ENCODE measurements at places on chromosomes 12 and 14.

DNA sequence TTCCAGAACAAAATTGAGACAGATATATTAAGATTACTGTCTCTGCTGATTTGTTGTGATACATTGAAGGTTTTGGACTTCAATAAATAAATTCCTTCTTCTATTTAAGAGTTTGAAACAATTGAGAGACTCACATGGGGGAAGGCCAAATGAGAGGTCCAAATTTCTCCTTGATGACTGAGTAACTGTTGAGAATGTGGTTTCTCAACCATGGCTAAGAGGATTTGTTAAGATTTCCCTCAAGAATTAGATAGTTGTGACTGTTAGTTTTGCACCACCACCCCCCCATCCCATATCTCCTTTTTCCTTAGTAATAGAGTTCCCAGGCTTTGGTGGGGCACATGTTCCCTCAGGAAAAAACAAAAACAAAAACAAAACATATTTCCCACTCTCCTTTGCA lies 47.7 kb upstream of the IGF1 start:
- DNase-seq, result no peak

DNA sequence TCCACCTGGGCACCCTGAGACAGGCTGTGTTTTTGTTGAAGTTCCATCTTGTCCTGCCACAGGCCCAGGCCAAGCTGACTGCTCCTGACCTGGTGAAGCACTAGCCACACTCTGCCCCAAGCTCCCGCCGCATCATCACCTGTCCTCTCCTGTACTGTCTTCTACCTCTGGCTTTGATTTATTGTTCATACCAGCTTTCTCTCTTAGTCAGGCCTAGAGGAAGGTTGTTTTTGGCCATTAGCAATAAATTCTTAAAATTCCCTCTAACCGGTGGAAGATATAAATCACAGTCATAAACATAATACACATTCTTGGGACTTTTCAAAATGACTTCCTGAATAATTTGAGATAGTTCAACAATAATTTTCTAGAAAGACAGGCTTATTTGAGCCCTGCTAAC lies 169.4 kb downstream of the DAD1 start:
- DNase-seq, result no peak

- DNase-seq, result no peak
Observed at GRCh38 chr14:83611906-83612390, 1918.0 kb upstream of the FLRT2 start.

- DNase-seq, result no peak
Observed at GRCh38 chr12:30180602-30181001, 396.9 kb upstream of the TMTC1 start.

DNA sequence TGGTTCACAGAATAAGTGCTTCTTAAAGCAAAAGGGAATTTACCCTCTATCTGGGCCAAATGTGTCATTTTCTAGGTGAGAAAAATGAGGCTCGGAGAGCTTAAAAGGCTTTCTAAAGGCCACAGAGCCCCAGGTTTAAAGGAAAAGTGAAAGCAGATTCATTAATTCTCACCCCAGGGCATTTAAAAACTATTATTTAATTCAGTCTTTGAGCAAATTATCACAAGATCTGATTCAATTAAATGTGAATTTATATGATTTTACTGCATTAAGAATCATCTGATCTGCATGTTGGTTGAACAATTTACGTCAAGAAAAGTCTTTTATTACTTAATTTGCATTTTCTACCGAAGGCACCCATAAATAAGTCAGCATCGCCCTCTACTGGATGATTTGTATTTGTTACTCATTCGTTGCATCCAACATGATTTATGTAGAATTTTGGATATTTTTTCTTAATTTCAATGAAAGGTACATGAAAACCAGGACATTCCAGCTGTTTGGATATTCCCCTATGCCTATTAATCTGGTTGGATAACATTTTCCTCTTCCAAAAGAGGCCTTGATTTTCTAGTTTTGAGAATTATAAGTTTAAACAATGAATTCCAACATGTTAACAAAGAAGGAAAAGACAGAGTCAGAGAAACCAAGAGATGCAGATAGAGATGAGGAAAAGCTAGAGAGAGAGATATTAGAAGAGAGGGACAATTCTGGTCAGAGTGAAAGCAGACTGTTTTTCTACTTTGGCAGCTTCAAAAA lies 19.1 kb upstream of the DHRS7 start:
- no peak for DNase-seq

DNA sequence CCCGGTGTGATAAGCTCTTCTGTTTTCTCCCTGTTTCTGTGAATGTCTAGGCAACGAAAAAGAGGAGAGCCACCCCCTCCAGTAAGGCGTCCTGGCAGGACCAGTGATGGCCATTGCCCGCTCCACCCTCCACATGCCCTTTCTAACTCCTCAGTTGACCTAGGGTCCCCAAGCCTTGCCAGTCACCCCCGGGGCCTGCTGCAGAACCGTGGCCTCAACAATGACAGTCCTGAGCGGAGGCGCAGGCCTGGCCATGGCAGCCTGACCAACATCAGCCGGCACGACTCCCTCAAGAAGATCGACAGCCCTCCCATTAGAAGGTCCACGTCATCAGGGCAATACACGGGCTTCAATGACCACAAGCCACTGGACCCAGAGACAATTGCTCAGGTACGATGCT lies 94.3 kb downstream of the KICS2 start:
- DNase-seq, result no peak

DNA sequence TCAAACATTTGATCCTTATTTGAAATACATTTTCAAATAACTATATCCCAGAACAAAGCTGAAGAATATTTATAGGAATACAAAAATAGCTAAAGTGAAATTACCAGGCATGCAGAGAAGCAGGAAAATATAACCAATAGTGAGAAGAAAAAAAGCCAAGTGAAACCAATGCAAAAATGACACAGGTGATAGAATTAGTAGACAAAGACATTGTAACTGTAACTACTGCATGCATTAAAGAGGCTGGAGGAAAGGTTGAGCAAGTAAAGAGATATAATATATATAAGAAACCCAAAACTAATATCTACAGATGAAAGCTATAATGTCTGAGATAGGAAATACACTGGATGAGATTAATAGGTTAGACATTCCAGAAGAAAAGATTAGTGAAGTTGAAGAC lies 49.2 kb upstream of the PRPF39 start:
- DNase-seq, result no peak

GRCh38 chr12:25496098-25496587 lies 56.9 kb downstream of the LMNTD1 start:
- DNase-seq, result no peak

GRCh38 chr14:85617791-85618190 lies 87.8 kb downstream of the FLRT2 start:
- no peak for DNase-seq

DNA sequence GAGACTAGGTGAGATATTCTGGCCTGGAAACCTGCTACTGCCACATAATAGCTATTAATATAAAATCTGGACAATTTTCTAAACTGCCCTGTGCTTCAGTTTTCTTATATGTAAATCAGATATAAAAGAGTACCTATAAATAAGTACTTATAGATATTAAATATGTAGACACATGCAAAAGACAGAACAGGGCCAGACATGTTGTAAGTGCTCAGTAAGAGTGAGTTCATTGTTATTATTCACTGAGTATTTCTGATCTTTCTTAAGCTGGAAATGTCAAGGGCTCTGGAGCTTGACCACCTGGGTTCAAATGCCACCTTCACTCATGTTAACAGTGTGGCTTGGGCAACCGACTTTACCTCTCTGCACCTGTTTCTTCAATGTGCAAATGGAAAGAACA lies 179.8 kb downstream of the GALC start:
- no peak for DNase-seq
